Activated gamma-delta T cell (primary cell): ENCODE measurements at places on chromosomes 6 and 20.

- no peak for DNase-seq
These were observed 85.0 kb downstream of the LIN28B start for GRCh38 chr6:105041880-105042279.

- no peak for DNase-seq
These were observed 71.3 kb upstream of the FYN start for GRCh38 chr6:111944541-111944940.

GRCh38 chr20:36179170-36179945, 24.8 kb downstream of the EPB41L1 start:
- no peak for DNase-seq

- no peak for DNase-seq
These were observed 7.4 kb downstream of the STK35 start for GRCh38 chr20:2108987-2109386.

GRCh38 chr6:47242483-47243386, 67.0 kb downstream of the TNFRSF21 start:
- DNase-seq, result no peak

- no peak for DNase-seq
These were observed 100.2 kb downstream of the PREP start for GRCh38 chr6:105302617-105303128.

DNA sequence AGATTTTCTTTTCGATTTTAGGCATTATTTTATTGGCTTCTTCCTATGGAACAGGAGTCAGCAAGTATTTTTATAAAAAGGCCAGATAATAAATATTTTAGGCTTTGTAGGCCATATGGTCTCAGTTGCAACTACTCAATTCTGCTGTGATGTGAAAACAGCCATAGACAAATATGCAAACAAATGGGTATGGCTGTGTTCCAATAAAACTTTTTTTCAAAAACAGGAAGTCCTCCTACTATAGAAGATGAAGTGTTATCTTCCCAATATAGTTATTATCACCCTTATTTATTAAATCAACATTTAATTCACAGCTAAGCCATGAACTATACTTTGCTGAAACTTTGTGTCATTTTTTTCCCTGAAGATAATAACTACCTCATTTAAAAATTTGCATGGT, 57.2 kb downstream of the CHD6 start:
- no peak for DNase-seq

GRCh38 chr20:10511170-10511508, 76.0 kb downstream of the SLX4IP start:
- DNase-seq, result no peak

- DNase-seq, result no peak
These were observed 27.5 kb upstream of the SNRPC start for GRCh38 chr6:34729631-34730470.

DNA sequence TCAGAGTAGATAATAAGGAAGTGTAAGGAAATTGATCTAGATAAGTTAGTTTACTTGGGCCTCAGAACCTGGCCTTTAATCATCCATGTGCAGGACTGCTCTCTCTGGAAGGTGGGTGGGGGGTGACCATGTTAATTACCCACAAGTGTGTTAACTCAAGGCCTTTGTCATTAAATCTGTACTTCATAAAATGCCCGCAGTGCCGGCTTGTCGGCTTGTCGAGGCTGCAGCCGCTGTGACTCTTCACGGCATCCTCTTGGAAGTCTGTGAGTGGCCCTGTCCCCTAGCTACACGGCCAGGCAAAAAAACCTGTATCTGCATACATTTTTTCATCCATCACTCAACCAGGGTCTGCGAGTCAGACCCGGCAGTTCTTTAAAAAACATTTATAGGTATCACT, 70.9 kb upstream of the ASCC3 start:
- no peak for DNase-seq

GRCh38 chr20:22716821-22717351, 132.5 kb upstream of the FOXA2 start:
- no peak for DNase-seq

GRCh38 chr20:4813076-4813862, 91.6 kb downstream of the PRND start:
- no peak for DNase-seq

DNA sequence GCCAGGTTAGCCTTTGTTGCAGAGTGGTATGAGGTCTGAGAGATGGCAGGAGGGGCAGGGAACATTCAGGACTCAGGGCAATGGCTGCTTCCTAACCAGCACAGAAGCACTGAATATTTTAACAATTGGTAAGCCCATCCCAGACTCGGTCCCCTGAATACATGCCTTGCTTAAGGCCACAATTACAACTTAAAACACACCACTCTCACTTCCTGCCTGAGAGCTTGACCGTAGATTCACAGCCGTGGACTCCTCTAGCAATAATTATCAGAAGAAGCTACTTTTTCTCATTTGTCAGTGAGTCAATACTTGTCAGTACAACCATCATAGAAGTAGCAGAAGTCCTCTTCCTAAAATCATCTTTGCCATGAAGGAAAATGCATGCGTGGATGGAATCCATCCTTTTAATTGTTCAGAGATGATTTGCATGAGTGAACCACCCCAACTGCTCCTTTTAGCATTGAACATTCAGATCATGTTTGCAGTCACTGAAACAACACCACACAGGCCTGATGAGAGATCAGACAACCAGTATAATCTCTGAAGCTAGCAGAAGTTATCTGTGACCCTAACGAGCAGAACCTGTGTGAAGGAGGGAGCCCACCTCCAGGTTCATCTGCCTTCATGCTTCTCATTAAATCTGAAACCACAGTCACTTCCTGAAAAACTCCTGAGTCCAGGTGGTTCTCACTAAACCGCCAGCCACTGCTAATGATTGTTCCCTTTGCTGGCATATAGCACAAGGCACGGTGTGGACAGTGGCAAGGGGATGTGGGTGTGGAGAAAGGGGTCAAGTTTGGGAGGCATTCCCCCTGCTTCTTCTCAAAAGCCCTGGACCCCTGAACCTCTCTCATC, 333.9 kb upstream of the CNR1 start:
- no peak for DNase-seq

DNA sequence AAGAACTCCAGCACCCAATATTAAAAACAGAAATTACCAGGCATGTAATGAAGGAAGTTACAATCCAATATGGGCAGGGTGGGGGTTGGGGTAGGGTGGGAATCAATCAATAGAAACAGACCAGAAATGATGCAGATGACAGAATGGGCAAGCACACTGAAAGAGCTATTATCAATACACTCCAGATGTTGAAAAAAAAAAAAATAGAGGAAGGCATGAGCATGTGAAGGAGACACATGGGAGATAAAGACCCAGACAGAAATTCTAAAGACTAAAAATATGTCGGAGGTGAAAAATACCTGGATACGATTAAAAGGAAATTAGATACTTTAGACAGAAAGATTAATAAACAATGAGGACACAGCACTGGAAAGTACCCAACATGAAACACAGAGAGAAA, 19.1 kb upstream of the ZC3H12D start:
- DNase-seq, result no peak

DNA sequence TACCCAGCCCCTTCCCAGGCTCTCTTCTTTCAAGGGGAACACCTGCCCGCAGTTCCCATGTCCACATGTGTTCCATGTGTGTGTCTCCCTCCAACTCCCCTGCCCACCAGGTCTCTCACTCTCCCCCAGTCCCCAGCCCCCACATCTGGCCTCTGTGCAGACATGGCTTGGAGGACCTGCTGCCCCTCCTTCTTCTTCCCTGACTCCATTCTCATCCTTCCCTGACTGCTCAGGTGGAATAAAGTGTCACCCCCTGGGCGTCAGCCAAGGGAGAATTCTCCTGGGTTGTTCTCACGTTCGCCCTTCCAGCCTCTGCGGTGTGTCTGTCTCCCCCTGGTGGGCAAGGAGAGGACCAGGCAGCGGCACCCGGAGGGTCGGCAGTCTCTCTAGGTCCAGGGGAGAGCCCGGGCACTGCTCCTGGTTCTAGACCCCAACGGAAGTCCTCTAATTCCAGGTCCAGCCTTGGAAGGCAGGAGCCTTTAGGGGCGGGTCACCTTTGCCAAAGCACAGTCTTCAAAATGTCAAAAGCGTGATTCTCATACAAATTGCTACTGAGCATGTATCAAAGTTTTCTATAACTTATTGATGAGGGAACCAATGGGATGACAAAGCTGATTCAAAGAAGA, 50.5 kb downstream of the EBF4 start:
- DNase-seq, result no peak

DNA sequence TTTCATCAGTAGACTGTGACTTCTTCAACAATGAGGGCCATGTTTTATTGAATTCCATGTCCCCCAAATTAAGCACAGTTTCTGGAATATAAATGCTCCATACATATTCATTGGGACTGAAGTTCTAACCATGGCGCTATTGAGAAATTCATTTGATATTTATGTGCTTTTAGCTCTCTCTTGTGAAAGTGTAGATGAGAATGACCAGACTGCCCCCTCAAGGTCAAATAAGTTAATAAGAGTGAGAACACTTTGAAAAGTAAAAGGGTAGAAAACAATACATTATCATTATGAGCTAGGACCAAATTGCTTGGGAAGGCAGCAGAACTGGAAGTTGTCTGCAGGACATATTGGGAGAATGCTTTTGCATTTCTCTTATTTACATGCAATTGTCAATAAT, 597.9 kb downstream of the EPM2A start:
- no peak for DNase-seq

DNA sequence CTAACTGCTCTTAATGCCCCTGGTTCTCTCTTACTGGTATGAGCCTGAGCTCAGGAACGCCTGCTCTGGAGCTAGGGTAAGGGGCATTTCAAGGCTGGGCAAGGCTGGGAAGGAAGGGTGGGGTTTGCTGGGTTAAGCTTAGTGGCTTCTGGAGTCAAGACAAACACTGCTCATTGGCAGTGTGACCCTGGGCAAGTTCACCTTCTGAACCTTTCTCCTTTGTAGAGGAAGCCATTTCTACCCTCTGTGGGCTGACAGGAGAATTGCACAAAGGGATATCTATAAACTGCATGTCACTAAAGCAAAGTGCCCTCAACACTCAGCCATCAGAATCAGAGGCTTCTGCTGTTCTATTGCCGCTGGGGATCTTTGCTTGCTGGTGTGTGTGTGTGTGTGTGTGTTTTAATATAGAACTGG, 20.3 kb upstream of the LRRN4 start:
- no peak for DNase-seq

DNA sequence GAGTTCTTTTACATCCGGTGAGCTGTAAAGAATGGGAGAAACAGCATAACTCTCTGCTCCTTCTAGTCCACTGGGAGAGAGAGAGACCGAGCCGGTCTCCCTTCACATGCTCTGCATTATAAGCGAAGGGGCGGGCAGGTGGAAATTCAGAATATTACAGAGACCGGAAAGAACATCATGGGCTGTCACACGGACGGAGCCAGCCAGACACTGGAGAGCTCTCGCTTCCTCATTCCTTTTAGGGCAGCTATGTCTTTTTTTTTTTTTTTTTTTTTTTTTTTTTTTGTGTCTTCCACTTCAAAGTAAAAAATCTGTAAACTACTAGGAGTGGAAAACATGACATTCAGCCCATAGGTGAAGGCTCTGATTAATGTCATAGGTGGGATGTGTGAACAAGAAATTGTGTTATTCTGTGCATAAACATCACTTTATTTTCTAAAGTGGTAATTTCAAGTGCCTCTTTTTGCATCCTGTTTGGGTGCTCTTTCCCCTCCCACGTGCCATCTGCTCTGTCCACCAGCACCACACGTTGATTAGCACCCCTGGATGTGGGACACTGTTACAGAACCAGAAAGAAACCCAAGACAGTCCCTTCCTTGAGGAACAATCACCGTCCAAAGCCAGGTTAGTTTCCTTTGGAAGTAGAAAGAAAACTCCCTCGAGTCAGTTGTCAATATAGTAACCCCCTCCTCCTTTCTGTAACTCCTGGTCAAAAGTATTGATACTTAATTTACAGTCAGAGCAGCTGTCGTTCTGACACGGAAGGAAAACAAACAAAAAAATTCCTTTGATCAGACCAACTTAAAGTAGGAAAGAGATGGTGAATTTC, at the start of gene TAGAP:
TSS of gene TAGAP (minus strand) at position 93 of the 829 bp plus-strand sequence. CDS start 845 bp downstream, outside the sequence.
- DNase-seq, result no peak

DNA sequence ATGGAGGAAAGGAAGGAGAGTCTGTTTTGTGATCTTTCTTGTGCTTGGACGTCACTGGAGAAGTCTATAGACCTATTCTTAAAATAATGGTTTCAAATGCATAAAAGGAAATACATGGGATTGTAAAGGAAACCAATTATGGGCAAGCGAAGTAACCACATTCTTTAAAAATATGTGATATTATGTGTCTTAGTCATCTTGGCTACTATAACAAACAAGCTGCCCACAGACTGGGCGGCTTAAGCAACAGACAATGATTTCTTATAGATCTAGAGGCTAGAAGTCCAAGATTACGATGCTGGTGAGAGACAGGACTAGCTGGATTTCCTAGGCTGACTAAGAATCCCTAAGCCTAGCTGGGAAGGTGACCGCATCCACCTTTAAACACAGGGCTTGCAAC, 49.4 kb upstream of the CD83 start:
- no peak for DNase-seq

DNA sequence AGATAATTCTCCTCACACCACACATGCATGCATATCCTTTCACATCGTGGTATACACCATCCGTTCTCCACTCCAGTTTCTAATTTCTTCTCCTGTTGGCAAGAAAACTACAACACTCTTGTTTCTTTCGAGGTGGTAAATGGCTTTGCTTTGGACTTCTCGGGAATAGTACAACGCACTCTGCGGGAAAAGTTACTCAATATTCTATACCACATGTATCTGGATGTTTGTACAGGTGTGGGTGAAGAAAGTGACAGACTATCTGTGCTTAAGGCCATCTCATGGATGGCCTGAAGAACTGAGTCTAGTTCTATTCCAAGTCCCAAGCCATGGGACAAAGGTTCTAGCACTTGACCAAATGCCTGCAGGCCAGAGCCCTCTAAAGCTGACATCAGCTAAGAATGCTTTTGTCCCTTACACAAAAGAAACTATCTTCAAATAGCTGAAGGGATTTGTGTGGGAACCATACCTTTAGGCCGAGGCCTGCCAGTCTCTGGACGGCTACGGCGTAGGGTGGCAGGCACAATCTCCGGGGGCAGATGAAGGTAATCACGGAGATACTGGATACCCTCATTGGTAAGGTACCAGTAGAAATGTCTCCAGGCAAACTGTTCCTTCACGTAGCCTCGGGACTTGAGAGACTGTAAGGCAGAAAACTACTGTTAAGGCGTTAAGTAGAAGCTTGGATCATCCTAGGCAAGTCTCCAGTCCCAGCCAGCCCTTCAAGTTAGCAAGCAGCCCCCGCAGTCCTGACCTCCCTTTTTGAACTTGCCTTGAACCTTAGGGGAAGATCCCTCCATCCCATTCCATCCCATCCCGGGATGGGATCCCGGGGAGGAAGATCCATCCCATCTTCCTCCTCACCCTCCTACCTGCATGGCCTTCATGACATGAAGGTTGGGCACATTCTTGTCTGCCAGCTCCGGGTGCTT, 1.4 kb downstream of the RPS10 start:
- no peak for DNase-seq

DNA sequence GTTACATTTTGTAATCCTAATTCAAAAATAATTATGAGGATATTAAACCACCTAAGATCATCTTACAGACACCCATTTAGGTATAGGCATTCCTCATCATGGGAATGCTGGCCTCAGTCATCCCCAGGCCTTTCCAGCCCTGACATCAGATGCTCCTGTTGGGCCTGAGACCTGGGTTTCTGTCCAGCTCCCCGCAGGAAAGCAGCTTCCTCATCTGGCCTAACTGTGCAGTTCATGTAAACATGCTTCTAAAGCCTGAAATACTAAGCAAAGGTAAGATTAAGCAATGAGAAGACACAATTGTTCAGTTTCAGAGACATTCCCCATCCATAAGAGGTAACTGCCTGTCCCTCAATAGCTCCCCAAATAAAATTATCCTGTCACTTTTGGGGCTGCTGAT, 19.0 kb downstream of the ETV7 start:
- no peak for DNase-seq
